ENCODE measurements at places on chromosomes 12 and 14.

DNA sequence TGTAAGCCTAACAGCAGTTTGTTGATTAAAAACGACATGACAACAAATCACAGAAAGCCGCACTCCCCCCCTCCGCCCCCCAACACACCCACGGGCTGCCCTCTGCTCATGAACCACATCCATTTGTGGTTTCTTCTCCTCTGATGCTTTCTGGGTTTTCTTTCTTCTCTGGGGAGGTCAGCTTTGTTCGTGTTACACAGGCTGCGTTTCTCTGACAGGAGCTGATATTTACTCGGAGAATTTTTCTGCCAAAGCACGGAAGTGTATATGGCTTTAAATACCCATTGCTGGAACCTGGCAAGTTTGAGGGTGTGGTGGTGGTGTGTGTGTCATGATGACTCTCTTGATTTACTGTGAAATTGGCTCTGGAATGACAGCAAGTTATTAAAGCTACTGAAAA lies 883.7 kb upstream of the TMEM132C start:
- DNase-seq: no peak

DNA sequence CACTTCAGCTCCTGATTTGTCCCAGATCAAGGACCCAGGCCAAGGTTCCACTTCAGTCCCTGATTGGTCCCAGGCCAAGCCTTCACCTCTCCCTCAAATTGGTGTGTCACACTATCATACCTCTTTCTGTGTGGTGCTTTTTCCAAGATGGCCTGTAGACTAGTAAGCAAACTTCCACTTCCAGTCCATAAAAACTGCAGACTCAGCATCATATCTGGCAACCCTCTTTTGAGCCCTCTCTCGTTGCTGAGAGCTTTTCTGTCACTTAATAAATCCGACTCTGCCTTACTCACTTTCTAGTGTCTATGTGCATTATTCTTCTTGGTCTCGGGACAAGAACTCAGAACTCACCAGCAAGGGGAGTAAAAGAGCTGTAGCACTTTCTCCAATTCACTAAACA lies 1395.1 kb downstream of the LRFN5 start:
- no peak for DNase-seq

GRCh38 chr12:86634456-86635410 lies 378.5 kb upstream of the MGAT4C start:
- no peak for DNase-seq

DNA sequence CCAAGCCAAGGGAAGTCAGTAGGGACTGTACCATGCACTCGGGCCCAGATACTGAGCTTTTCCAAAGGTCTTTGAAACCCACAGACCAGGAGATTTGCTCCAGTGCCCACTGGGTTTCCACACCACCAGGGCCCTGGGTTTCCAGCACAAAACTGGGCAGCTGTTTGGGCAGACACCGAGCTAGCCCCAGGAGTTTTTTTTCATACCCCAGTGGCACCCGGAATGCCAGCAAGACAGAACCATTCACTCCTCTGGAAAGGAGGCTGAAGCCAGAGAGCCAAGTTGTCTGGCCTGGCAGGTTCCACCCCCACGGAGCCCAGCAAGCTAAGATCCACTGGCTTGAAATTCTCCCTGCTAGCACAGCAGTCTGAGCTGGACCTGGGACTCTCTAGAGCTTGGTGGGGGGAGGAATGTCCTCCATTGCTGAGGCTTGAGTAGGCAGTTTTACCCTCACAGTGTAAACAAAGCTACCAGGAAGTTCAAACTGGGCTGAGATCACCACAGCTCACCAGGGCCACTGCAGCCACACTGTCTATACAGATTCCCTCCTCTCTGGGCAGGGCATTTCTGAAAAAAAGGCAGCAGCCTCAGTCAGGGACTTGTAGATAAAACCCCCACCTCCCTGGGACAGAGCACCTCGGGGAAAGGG lies 793.7 kb downstream of the RPS29 start:
- DNase-seq: no peak

GRCh38 chr12:80469681-80470080 lies 25.6 kb downstream of the PTPRQ start:
- no peak for DNase-seq

GRCh38 chr12:48311313-48311712 lies 39.4 kb downstream of the ZNF641 start:
- DNase-seq: no peak

DNA sequence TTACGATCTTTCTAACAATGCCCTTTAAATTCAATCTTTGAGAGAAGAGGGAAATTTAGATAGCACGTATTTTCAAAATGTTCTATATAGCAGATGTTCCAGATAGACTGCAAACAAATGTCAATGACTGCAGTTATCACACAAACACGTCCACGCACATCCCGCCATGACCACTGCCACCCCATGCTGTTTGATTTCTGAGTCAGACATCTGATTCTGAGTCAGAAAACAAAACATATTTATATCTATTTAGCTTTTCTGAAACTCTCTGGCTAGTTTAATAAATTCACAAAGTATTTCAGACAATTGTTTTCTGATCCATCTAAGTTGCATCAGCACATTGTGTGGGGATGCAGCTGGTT lies 105.9 kb upstream of the BCAT1 start:
- peak; percentile 56 for DNase-seq

- DNase-seq: no peak
Measured at GRCh38 chr12:131982041-131982440, 32.3 kb downstream of the EP400 start.

DNA sequence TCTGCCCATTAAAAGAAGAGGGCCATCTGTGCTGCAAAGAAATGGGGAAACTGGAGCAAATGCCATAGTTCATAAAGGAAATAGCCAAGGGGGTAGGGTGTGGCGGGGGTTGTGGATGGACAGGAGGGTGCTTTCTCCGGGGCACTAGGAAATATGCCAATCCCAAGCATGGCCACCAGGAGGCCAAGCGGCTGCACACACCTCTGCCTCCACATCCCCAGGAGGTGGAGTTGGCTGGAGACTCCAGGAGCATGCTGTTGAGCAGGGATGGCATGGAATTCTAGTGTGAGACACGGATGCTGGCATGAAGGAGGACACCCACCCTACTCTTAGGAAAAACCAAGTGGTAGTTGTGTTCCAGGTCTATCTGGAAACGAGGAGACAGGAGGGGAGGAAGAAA lies 25.2 kb downstream of the NID2 start:
- no peak for DNase-seq

DNA sequence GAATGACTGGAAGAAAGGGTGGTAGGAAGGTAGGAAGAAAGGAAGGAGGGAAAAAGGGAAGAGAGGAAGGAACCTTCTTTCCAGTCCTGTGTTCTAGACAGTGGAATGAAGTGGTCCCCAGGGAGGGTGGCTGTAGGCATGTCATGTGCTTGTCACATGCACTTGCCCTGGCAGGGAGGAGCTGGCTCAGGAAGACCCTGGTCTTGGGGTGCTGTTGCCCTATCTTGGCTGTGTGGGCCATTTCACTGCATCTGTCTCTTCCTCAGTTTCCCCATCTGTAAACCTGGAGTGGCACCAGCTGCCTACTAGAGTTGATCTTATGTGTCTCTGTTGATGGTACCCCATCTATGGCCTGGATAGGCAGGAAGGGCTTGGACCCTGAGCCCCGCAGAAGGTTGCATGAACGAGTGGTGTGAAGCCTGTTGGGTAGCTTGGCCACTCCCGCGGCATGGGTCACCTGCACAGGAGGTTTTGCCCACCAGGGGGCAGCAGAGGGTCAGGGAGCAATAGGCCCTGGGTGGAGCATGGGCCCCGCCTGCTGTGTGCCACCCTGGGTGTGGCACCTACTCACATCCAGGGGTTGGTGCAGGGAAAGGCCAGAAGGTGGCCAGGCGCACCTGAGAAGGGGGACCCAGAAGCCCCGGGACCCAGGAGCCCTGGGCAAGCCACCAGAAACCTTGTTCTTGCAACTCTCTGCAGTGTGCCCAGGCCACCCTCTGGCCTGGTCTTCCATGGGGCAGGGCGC lies 25.1 kb downstream of the MEG3 start:
- DNase-seq: peak; percentile 16

DNA sequence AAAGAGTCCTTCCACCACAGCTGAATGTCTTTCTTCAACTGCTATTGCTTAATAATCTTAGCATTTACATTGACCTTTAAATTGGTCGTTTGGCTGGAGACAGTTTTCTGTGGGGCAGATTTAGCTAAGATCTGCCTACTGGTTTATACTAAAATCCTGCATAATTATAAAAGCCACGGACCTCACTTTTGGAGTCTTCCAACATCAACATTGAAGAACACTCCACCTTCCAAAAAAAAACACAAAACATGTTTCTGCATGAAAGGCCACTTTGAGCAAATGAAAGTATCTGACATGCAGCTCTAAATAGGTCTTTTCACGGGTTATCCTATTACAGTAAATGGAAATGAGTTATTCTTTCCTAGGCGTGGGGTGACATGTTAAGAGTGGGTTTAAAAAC lies 57.0 kb upstream of the KRR1 start:
- no peak for DNase-seq

- DNase-seq: no peak
Measured at GRCh38 chr12:31970199-31970598, 11.0 kb downstream of the RESF1 start.

- no peak for DNase-seq
Measured at GRCh38 chr14:67010602-67011001, 178.6 kb upstream of the GARIN2 start.

GRCh38 chr12:66331016-66331415 lies 28.7 kb downstream of the HELB start:
- no peak for DNase-seq

DNA sequence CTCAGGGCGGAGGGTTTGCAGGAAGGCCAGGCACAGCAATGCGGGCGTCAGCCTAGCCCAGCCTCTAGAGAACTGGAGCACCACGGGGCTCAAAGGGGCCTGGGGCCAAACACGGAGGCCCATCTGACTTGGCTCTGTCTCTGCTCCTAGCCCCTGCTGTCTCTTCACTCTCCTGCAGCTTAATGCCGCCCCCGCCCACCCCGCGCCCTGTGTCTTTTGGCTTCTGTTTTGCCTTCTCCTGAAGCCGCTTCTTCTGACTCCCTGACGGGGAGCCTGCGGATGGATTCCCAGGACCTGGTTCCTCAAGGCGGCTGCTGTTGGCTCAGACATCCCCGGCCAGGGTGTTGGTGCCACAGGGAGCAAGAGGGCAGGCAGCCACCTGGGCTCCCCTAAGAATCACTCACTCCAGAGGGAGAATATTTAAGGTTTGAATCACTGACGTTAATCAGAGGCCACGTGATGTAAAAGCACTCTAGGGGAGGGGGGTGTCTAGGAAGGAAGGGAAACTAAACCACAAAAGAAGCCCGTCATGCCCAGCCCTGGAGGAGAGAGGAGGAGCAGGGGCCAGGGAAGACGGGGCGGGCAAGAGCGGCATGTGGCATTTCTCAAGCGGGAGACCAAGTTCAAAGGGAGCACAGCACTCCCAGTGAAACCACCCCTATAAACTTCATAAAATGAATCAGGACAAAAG lies 36.9 kb upstream of the PRMT8 start:
- DNase-seq: no peak

Data from GM12864 (cell line).